Head of caudate nucleus (tissue), 42 donors: ENCODE measurements at places on chromosomes 13 and 19.

GRCh38 chr13:94346261-94347019 lies 133.0 kb downstream of the DCT start:
- no peak for DNase-seq

- no peak for DNase-seq
These were observed 27.6 kb downstream of the CPT1C start for GRCh38 chr19:49718511-49718910.

- no peak for DNase-seq
These were observed 104.1 kb upstream of the SCEL start for GRCh38 chr13:77431449-77431848.

GRCh38 chr19:43470288-43470687 lies 4.9 kb upstream of the LYPD3 start:
- no peak for DNase-seq

GRCh38 chr13:23433171-23434153 lies at the start of gene SACS:
TSS of gene SACS (minus strand) at chr13:23433702. CDS start at chr13:23411239, 22,463 bp downstream.
- peak; percentile 73 for DNase-seq

- peak; percentile 62 for DNase-seq
These were observed at the start of gene JAK3 for GRCh38 chr19:17847538-17848366. TSS of gene JAK3 (minus strand) at chr19:17847982. CDS start at chr19:17844417, 3,565 bp downstream.

DNA sequence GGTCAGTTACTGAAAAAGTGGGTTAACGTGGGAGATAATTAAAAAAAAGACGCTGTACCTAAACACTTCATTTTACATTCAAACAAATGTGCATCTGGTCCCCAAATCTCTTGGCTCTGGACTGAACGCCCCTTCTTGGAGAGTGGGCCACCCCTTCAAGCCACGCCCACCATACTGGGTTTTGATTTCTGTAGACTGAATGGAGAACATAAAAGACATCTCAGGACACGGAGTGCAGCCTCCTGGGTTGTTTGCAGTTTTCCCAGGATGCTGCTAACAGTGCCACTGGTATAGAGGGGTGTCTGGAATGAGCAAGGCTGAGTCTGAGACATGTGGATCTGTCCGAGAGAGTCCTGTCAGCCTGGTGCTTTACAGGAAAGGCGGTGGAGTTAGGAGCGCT lies 10.6 kb downstream of the TFDP1 start:
- no peak for DNase-seq

DNA sequence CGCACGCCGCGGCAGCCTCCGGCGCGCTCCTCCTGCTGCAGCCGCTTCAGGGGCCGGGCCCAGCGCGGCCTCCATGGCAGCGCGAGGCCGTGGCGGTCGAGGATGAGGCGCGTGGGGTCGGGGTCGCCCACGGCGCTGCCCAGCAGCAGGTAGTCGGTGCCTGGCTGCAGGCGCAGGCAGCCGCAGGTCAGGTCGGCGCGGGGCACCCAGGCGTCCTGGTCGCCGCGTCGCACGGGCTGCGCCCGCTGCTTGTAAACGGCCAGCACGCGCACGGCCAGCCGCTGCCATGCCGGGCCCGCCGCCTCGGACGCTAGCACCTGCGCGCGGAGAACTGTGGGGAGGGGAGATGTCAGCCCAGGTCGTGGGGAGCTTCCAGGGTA lies 11.1 kb downstream of the NTN5 start:
- DNase-seq: no peak

DNA sequence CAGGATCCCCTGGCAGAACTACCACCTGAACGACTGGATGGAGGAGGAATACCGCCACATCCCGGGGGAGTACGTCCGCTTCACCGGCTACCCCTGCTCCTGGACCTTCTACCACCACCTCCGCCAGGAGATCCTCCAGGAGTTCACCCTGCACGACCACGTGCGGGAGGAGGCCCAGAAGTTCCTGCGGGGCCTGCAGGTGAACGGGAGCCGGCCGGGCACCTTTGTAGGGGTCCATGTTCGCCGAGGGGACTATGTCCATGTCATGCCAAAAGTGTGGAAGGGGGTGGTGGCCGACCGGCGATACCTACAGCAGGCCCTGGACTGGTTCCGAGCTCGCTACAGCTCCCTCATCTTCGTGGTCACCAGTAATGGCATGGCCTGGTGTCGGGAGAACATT lies 7.5 kb downstream of the FUT2 start:
- DNase-seq: no peak

- DNase-seq: peak; percentile 57
These were observed 21.1 kb upstream of the FBXO27 start for GRCh38 chr19:39053276-39054090.

DNA sequence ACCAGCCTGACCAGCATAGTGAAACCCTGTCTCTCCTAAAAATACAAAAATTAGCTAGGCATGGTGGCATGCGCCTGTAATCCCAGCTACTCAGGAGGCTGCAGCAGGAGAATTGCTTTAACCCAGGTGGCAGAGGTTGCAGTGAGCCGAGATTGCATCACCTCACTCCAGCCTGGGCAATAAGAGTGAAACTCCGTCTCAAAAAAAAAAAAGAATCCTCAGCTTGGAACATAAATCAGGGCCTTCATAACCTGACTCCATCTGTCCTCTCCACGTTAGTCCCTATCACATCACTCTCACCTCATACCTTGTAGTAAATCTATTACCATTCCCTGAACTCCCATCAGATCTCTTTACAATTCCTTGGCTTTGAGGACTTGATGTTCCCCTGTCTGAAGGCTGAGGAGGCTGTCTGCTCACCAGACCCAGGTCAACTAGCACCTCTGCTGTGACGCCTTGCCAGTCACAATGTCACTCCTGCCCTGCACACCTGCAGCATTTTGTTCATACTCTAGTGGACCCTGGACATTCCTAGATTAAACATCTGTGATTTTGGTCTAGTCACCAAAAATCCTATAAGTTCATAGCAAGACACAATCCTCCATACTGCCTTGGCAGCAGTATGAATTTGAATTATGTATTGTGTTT lies 15.9 kb downstream of the LHFPL6 start:
- DNase-seq: no peak

- DNase-seq: no peak
These were observed 64.0 kb downstream of the ALOX5AP start for GRCh38 chr13:30799356-30799824.

- DNase-seq: no peak
These were observed 183.7 kb downstream of the COL4A1 start for GRCh38 chr13:110123041-110123809.

DNA sequence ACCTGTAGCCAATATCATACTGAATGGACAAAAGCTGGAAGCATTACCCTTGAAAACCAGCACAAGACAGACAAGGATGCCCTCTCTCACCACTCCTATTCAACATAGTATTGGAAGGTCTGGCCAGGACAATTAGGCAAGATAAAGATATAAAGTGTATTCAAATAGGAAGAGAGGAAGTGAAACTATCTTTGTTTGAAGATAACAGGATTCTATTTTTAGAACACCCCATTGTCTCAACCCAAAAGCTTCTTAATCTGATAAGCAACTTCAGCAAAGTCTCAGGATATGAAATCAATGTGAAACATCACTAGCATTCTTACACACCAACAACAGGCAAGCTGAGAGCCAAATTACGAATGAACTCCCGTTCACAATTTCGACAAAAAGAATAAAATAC lies 17.8 kb upstream of the CCNA1 start:
- DNase-seq: no peak

DNA sequence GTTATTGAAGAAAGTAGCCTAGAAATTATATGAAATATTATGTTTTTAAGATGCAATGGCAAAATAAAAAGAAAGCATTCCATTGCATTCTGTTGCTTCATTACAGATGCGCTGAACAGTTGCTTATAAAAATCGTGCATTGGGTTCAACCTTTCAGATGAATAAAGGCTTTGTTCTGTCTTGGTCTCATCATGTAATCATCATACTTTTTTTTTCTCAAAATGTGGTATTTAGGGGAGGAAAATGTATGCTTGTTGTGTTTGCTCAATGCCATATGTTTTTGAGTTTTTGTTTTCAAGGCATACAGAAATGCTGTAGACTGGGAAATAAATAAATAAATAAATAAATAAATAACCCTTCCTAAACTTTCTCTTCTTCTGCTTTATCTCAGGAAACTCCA lies 1.1 kb upstream of the MBNL2 start:
- no peak for DNase-seq

DNA sequence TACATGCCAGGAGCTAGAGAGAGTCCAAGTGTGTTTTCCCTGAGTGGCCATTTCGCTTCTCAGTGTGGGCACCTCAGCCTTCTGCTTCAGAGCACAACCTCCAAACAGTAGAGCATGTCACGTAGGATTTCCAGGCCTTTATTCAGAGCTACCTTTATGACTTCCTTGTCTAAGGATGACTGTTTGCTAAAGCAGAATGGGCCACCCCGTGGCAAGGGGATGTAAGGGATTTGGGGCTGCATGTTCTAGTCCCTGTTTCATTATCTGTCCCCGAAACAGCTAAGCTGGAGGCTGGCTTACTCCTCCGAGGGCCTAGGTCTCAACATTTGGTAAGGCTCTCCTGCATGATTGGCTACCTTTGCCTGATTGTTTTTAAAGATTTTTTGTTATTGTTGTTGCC lies 6.0 kb downstream of the RNASEH2B start:
- no peak for DNase-seq

DNA sequence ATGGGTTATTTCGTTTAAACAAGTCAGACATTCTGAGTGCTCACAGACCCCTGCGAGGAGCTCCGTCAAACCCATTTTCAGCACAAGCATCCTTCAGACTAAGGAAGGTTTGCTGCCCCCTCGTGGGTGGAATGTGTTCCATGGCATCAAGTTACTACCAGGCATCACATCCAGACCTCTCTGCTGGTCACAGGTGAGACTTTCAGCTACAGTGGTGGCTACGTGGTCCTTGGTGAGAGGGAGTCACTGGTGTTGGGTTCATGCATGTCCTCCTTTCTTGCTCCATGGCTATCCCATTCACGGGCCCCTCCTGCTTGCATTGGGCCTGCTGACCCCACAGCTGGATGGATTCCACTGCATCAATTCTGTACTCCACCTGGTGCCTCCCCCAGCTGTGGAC lies 9.1 kb upstream of the LILRB5 start:
- peak; percentile 36 for DNase-seq

DNA sequence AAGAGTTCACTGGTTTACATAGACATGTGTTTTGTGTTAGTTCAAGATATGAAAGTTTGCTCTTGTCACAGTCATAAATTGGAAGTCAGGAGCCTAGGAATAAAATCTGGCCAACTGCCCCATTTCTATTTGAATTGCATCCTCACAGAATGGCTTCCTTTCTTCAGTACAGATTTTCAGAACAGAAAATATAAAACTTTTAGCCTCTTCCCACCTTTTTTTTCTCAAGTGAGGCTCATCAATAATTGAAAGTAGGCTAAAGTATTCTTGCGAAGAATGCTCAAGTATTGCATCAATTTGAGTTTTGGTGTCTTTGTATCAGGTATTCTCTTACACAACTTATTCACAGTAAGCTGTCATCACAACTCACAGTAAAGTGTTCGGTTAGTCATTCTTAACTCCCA lies 802.7 kb downstream of the PCDH9 start:
- no peak for DNase-seq

- DNase-seq: no peak
These were observed 5.8 kb upstream of the KMT5C start for GRCh38 chr19:55333870-55334269.

DNA sequence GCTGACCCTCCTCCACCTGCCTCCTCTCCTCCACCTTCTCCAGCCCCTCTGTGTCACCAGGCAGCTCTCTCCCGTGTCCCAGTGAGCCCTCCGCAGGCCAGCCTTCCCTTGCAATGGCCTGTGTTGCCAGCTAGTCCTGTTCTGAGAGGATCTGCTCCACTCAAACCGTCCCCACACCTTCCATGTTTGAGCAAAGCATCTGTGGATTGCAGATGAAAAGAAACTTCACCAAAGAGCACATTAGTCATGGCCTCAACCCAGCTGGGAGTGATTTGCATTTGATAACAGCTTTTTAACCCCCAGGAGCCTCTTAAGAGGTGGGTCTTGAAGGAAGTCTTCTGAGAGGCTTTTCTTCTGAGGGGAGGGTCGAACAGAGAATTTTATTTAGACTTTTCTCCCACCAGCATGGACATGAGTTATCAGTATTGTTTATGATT lies 72.8 kb downstream of the COL4A2 start:
- no peak for DNase-seq

GRCh38 chr13:97125810-97126738 lies 96.1 kb upstream of the MBNL2 start:
- DNase-seq: no peak

- no peak for DNase-seq
These were observed 141.8 kb downstream of the GPC5 start for GRCh38 chr13:91540158-91540736.

DNA sequence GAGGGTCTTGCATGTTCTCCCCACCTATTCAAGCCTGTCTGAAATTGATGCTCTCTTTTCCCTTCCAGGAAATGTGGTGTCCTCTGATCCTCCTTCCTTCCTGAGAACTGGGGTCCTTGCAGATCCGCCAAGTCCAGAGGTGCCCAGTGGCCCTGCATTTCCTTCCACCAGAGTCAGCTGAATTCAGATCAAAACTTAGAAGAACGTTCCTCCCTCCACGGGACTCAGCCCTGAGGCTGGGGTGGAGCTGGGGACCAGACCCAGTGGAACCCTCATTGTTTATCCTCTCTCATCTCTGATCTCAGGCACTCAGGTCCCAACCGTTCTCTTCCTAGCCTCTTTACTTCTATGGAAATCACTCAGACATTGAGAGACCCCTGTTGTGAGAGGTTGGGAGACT lies 477.3 kb downstream of the TSHZ3 start:
- DNase-seq: no peak

DNA sequence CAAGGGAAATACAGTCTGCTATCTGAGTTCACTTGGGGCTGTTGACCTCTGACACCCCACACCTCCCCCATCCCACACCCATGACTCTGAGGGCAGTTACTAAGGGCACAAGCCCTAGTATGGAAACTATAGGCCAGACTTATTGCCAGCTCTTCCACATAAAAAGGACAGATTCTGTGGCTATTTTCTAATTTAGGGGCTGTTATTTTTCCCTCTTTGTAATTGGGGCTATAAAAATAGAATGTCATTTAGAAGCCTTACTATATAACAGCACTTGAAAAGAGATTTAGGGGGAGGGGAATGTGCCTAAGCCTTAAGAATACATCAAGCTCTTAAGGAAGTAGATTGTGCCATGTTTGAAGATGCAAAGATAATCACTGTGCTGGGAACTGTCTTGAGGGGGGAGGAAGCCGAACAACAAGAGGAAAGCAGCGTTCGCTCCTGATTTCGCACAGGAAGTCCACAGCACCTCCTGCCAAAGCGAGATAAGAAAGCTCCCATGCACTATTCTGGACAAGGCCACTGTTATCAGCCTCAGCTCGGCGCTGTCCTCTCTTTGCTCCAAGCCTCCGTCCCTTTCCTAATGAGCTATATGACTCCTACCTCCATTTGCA lies 86.6 kb downstream of the FLT1 start:
- DNase-seq: no peak

- no peak for DNase-seq
These were observed 44.3 kb upstream of the SIAH3 start for GRCh38 chr13:45895881-45896280.
